Mammary epithelial cell (primary cell): ENCODE measurements at places on chromosomes 1 and 21.

GRCh38 chr1:53526451-53527101 is 67.4 kb downstream of the DMRTB1 start:
- no peak for DNase-seq

- DNase-seq: no peak
Observed at GRCh38 chr1:163275222-163275621, 46.5 kb upstream of the NUF2 start.

- peak; percentile 38 for DNase-seq
Observed at GRCh38 chr21:31198575-31198974, 145.5 kb downstream of the TIAM1 start.

DNA sequence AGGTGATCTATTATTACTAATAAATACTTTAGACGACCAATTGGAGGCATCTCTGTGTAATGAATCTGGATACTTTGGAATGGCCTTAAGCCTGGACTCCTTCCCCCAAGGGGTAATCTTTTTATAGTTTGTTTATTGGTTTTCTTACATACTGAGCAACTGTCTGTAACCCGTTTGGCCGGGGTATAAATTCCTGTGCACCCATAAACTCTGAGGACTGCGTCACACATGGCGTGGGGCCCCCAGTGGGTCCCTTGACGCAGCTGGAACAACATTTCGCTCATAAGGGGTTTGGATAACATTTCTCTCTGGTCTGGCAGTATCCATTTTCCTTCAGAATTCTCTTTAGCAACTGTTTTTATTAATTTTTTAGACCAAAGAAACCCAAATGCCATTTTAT is 26.5 kb downstream of the SCCPDH start:
- DNase-seq: no peak

- no peak for DNase-seq
Observed at GRCh38 chr1:175878775-175879174, 135.4 kb upstream of the TNR start.

- DNase-seq: no peak
Observed at GRCh38 chr1:46798810-46799209, at the start of gene CYP4B1. CYP4B1 (plus strand) TSS chr1:46799046; CDS start chr1:46799082, 36 bp downstream.

GRCh38 chr1:15858069-15858670 is 10.7 kb downstream of the SPEN start:
- no peak for DNase-seq

GRCh38 chr1:9929431-9930385 is 13.5 kb downstream of the LZIC start:
- no peak for DNase-seq

- no peak for DNase-seq
Observed at GRCh38 chr1:39905172-39905571, 3.5 kb upstream of the MYCL start.

DNA sequence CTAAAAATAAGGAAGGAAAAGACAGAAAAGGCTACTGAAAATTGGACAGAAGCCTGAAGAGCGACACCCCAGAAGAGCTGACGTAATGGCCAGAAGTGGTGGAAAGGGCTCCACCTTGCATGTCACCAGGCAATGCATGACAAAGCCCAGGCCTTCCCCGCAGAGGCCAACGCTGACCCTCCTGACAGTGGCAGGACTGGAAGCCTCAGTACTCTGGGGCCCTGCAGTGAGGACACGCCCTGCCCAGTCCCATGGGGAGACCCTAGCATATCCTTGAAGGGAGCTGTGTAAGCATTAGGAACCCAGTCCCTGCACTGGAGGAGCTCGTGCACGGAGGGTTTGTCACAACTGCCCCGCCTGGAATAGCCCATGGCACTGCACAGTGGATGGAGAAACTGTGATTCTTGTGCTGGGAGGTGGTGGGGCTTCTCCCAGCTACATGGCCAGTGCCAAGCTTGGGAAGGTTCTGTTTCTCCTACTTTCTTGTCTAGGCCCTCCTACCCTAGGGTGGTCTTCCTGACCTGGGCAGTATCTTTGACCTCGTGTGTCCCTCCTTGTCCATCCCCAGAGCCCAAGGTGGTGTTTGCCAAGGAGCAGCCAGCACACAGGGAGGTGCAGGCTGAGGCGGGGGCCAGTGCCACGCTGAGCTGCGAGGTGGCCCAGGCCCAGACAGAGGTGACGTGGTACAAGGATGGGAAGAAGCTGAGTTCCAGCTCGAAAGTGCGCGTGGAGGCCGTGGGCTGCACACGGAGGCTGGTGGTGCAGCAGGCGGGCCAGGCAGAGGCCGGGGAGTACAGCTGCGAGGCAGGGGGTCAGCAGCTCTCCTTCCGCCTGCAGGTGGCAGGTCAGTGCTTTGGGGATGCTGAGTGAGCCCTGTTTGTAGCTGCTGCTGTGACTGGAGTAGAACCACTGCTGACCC is 60.4 kb downstream of the OBSCN start:
- no peak for DNase-seq

DNA sequence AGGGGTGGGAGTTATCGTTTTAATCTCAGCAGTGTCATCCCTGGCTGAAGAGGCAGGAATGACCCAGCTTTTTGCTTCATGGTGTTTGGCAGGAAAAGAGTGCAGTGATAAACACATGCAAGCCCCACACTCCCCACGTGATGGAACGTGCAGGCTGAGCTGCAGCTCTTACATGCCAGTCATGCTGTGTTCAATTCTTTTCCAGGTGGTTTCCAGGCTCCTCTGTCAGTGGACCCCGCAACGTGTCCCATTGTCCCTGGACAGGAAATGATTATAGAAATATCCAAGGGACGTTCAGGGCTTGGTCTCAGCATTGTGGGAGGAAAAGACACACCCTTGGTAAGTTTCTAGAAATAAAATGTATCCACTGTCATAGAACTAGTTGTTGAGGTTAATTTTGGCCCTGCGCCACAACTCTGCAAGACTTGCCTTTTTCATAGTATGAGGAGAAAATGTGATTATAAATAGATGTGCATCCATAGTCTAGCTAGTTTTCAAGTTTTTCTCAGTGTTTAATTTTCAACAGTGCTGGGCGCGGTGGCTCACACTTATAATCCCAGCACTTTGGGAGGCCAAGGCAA is 110.2 kb upstream of the L1TD1 start:
- DNase-seq: no peak
